Mesothelial cell of epicardium (in vitro differentiated cells): ENCODE measurements at places on chromosomes 3 and 15. TPM values are rescaled to one million over a fixed set of nuclear protein-coding genes. Genes with fewer than 3 reads are reported as not detected.

SLC9C1 gene
- total RNA-seq, result 0.69 to 1.6 TPM (median 0.69 TPM) in 3 replicates

DZIP3 gene
- total RNA-seq, result 26.9 to 27.2 TPM (median 27.2 TPM) in 3 replicates

BCHE gene
- total RNA-seq, result 3.8 to 6.4 TPM (median 4.6 TPM) in 3 replicates

P4HTM gene
- total RNA-seq, result 57.9 to 59.9 TPM (median 58.4 TPM) in 3 replicates

ERICH6 gene
- total RNA-seq, result 0.24 to 0.68 TPM (median 0.65 TPM) in 3 replicates

GRCh38 chr15:85525755-85526154, 145.4 kb downstream of the AKAP13 start:
- peaks cover 2% of the 10 kb centered on the region for H3K36me3 ChIP-seq
- no peak for DNase-seq
- H3K27ac ChIP-seq, result no peak overlapping the region
- H3K4me1 ChIP-seq, result peaks cover 10% of the 10 kb centered on the region

DNA sequence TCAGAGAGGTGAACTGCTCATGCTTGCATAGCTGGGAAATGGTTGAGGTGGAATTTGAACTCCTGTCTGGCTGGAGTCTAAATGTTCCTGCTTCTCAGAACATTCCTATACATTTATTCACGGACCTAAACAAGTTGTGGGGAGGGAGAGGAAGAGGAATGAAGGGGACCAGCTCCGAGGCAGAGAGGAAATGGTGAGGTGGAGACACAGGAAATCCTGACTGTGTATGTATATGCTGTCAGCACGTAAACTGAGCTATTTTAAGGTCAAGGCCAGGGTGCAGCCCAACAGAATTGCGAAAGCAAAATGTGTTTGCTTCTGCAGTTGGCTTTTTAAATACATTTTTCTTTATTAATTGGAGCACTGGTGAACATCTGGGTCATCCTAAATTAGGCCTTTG, 74.1 kb upstream of the POMGNT2 start:
- no peaks in the 10 kb centered on the region for H3K36me3 ChIP-seq
- no peak for DNase-seq
- H3K4me3 ChIP-seq, result no peak overlapping the region
- H3K27me3 ChIP-seq, result peaks cover 4% of the 10 kb centered on the region

GRCh38 chr3:58609990-58610389, 32.8 kb upstream of the FAM107A start:
- no peak overlapping the region for H3K27ac ChIP-seq
- no peaks in the 10 kb centered on the region for H3K36me3 ChIP-seq
- DNase-seq, result no peak
- peaks cover 17% of the 10 kb centered on the region for H3K27me3 ChIP-seq
- no peaks in the 10 kb centered on the region for H3K4me1 ChIP-seq
- no peak overlapping the region for H3K4me3 ChIP-seq

GRCh38 chr3:132867956-132868355, 145.7 kb upstream of the NPHP3 start:
- H3K27ac ChIP-seq, result no peak overlapping the region
- H3K4me1 ChIP-seq, result no peaks in the 10 kb centered on the region
- DNase-seq, result no peak
- peaks cover 11% of the 10 kb centered on the region for H3K27me3 ChIP-seq

DNA sequence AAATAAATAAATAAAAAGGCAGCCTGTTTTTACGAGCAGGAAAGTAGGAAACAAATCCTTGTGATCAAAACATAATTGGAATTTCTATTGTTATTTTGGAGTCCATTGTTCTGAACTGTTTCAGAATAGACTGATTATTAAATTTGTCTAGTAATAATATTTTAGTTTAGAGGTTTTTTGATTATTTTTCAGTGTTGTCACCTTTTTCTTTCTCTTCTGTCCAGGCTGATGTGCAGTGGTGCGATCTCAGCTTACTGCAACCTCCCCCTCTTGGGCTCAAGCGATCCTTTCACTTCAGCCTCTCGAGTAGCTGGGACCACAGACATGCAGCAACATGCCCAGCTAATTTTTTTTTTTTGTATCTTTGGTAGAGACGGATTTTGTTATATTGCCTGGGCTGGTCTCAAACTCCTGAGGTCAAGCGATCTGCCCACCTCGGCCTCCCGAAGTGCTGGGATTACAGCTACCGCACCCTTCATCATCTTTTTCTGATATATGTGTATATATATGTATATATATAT, 38.0 kb downstream of the KAT2B start:
- H3K36me3 ChIP-seq, result no peaks in the 10 kb centered on the region
- H3K27me3 ChIP-seq, result no peaks in the 10 kb centered on the region
- peak overlapping the region; percentile 59 for H3K27ac ChIP-seq
- peaks cover 25% of the 10 kb centered on the region for H3K4me1 ChIP-seq
- DNase-seq, result no peak

- H3K27ac ChIP-seq, result no peak overlapping the region
- H3K4me3 ChIP-seq, result no peak overlapping the region
- H3K36me3 ChIP-seq, result no peaks in the 10 kb centered on the region
- no peak for DNase-seq
- H3K27me3 ChIP-seq, result peaks cover 91% of the 10 kb centered on the region
Measured at GRCh38 chr3:6857510-6857909, 3.4 kb upstream of the GRM7 start.

GRCh38 chr3:175075269-175075668, 216.1 kb downstream of the NAALADL2 start:
- H3K27ac ChIP-seq, result no peak overlapping the region
- no peaks in the 10 kb centered on the region for H3K27me3 ChIP-seq
- H3K4me1 ChIP-seq, result no peaks in the 10 kb centered on the region
- H3K4me3 ChIP-seq, result no peak overlapping the region
- no peak for DNase-seq

DNA sequence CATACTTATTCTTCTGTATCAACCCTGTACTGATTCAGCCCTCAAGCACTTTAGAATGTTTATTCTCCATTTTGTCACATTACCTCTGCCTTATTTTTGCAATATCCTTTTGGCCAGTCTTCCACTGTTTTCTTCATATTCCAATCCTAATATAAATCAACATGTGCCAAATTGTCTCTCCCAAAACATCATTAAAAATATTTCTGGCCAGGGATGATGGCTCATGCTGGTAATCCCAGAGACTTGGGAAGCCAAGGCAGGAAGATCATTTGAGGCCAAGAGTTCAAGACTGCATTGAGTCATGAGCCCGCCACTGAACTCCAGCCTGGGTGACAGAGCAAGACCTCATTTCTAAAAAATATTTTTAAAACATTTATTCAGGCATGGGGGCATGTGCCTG, 641.4 kb upstream of the CBLB start:
- no peak overlapping the region for H3K27ac ChIP-seq
- DNase-seq, result no peak
- H3K4me1 ChIP-seq, result peaks cover 4% of the 10 kb centered on the region
- no peak overlapping the region for H3K4me3 ChIP-seq

GRCh38 chr3:84724877-84725276, 233.9 kb upstream of the CADM2 start:
- no peak overlapping the region for H3K27ac ChIP-seq
- H3K4me1 ChIP-seq, result no peaks in the 10 kb centered on the region
- H3K36me3 ChIP-seq, result no peaks in the 10 kb centered on the region
- no peak overlapping the region for H3K4me3 ChIP-seq

GRCh38 chr3:186176373-186176990, 67.6 kb upstream of the ETV5 start:
- no peak for DNase-seq
- no peak overlapping the region for H3K4me3 ChIP-seq
- no peaks in the 10 kb centered on the region for H3K27me3 ChIP-seq
- H3K27ac ChIP-seq, result no peak overlapping the region
- H3K36me3 ChIP-seq, result no peaks in the 10 kb centered on the region

GRCh38 chr3:27532426-27533260, 48.5 kb upstream of the SLC4A7 start:
- peaks cover 27% of the 10 kb centered on the region for H3K4me1 ChIP-seq
- no peaks in the 10 kb centered on the region for H3K27me3 ChIP-seq
- no peak overlapping the region for H3K4me3 ChIP-seq
- no peak for DNase-seq
- no peaks in the 10 kb centered on the region for H3K36me3 ChIP-seq
- H3K27ac ChIP-seq, result peak overlapping the region; percentile 36

GRCh38 chr3:151171145-151171757, 31.8 kb downstream of the GPR171 start:
- no peak for DNase-seq
- H3K27me3 ChIP-seq, result no peaks in the 10 kb centered on the region
- H3K36me3 ChIP-seq, result peaks cover 1% of the 10 kb centered on the region
- peaks cover 2% of the 10 kb centered on the region for H3K4me1 ChIP-seq
- no peak overlapping the region for H3K27ac ChIP-seq

DNA sequence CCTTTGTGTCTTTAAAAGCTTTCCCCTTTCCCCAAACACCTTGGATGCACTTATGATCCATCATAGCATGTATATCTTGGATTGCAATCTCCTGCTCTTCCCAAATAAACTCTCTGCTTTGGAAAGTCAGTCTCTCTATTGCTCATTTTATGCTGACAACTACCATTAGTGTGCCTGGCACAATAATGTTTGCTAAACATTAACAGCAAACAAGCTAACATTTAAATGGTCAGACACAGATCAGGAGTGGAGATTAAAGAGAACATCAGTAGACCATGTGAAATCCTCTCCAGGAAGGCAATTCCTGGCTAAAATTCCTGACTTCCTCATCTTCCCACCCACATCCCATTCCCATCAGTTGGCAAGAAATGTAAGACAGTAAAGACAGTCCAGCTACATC, 44.3 kb upstream of the EIF1B start:
- H3K4me3 ChIP-seq, result no peak overlapping the region
- H3K36me3 ChIP-seq, result no peaks in the 10 kb centered on the region
- no peak for DNase-seq
- H3K27me3 ChIP-seq, result peaks cover 80% of the 10 kb centered on the region

DNA sequence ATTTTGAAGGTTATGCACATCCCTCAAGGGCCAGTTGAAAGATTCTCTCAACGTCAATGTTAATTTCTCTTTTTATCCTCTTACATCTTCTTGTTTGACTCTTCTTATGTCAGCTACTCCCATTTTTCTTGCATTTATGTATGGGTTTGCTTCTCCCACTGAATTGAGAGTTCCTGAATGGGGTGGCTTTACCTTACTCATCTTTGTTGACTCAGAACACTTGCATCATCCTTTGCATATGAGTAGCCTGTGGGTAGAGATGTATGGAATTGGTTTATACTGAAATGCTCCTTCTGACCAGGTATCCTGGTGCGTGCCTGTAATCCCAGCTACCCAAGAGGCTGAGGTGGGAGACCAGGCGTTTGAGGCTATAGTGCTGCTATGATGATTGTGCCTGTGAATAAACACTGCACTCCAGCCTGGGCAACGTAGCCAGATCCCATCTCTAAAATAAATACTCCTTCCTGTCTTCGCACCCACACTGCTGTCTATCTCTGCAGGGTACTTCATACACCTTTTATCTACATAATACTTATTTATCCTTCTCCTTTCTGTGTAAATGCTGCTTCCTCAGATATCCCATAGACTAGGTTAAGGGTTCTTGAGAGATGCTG, 123.6 kb upstream of the DPH6 start:
- peak overlapping the region; percentile 57 for H3K27ac ChIP-seq
- H3K27me3 ChIP-seq, result no peaks in the 10 kb centered on the region
- H3K36me3 ChIP-seq, result no peaks in the 10 kb centered on the region
- H3K4me1 ChIP-seq, result peaks cover 31% of the 10 kb centered on the region

- no peak overlapping the region for H3K4me3 ChIP-seq
- H3K4me1 ChIP-seq, result no peaks in the 10 kb centered on the region
- no peak for DNase-seq
- H3K27ac ChIP-seq, result no peak overlapping the region
- H3K27me3 ChIP-seq, result no peaks in the 10 kb centered on the region
Measured at GRCh38 chr3:166367947-166368533, 530.8 kb upstream of the BCHE start.

DNA sequence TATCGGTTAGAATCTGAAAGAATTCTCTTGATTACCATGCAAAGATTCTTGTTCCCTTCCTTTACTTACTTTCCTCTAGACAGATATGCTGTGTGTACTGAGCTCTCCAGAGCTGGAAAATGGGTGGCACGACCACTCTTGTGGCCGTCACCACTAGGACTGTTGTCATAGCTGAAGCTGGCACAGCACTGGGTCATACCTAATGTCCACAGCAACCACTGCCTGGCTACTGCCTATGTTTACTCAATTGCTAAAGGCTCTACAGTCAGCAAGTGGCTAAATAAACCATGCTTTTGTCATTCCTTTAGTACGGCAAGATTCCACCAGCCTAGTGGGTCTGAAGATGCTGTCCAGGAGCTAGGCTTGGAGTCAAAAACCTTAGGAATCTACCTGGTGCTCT, 1643.0 kb downstream of the OTOL1 start:
- H3K27me3 ChIP-seq, result no peaks in the 10 kb centered on the region
- no peaks in the 10 kb centered on the region for H3K4me1 ChIP-seq
- no peaks in the 10 kb centered on the region for H3K36me3 ChIP-seq
- no peak overlapping the region for H3K4me3 ChIP-seq

GRCh38 chr15:85430406-85431204, 50.2 kb downstream of the AKAP13 start:
- H3K4me3 ChIP-seq, result no peak overlapping the region
- no peaks in the 10 kb centered on the region for H3K27me3 ChIP-seq
- no peak for DNase-seq
- no peaks in the 10 kb centered on the region for H3K4me1 ChIP-seq
- H3K36me3 ChIP-seq, result no peaks in the 10 kb centered on the region

DNA sequence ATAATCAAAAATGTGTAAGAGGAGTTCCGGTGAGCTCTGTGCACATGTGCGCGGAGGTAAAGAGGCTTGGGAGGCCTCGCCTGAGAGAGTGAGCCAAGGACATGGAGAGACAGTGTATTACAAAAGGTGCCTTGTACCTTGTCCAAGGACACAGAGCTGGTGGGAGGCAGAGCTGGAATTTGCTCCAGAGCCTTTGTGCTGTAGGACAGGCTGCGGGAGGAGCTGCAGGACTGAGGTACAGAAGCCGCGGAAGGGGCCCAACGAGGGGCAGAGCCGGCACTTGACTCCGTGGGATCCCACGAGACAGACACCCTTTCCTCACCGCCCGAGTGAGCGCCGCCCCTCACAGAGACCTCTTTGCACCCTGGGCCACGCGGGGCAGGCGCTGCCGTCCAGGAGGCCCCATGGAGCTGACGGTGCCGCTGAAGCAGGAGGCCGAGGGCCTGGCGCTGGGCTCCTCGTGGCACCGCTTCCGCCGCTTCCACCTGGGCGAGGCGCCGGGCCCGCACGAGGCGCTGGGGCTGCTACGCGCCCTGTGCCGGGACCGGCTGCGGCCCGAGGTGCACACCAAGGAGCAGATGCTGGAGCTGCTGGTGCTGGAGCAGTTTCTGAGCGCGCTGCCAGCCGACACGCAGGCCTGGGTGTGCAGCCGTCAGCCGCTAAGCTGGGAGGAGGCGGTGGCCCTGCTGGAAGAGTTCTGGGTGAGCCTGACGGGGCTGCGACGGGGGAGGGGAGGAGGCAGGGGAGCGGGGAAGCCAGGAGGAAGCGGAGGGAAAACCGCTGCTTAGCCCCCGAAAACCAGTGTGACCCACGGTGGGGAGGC, 68.7 kb downstream of the SLTM start:
- H3K27ac ChIP-seq, result peak overlapping the region; percentile 45
- no peaks in the 10 kb centered on the region for H3K27me3 ChIP-seq
- no peak for DNase-seq
